ENCODE measurements at places on chromosomes 4 and X.

GRCh38 chr4:54929459-54929858, 195.9 kb downstream of the KDR start:
- DNase-seq: peak; percentile 70

GRCh38 chr4:138756519-138756918, 259.1 kb upstream of the NOCT start:
- DNase-seq: no peak

DNA sequence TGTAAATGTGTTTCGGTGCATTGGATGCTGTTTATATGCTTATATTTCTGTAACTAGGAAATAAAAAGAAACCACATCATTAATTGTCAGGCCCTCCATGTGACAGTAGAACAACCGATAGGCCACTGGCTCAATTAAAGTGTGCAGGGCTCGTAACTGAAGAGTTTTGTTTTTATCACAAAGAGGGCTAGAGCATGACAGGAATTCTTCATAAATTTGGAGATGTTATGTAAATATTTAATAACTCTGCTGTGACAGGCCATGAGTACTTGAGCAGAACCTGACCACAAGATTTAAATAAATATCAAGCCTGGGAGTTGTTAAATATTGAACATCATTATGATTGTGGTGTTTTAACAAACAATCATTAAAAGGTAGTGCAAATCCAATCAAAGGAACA, 55.9 kb downstream of the MID1 start:
- DNase-seq: no peak

- no peak for DNase-seq
These were observed 38.0 kb upstream of the SPON2 start for GRCh38 chr4:1210241-1210841.

GRCh38 chr4:153594210-153594609, 89.9 kb upstream of the TLR2 start:
- no peak for DNase-seq

DNA sequence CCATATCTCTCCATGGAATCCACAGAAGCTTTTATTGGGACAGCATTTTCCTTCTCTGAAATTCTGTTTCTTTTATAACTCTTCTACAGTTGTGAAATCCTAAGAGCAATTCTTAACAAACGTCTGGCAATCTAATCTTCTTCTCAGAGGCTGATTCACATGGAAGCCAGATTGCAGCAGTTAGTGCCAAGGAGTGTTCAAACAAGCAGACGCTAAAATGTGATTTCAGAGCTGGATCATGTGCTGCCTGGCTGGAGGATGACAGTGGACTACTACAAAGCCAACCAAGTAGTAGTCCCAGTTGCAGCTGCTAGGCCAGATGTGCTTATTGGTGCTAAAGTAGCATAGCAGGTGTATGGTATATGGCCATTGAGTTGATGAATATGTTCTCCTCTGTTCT, 27.7 kb upstream of the GLRB start:
- no peak for DNase-seq

DNA sequence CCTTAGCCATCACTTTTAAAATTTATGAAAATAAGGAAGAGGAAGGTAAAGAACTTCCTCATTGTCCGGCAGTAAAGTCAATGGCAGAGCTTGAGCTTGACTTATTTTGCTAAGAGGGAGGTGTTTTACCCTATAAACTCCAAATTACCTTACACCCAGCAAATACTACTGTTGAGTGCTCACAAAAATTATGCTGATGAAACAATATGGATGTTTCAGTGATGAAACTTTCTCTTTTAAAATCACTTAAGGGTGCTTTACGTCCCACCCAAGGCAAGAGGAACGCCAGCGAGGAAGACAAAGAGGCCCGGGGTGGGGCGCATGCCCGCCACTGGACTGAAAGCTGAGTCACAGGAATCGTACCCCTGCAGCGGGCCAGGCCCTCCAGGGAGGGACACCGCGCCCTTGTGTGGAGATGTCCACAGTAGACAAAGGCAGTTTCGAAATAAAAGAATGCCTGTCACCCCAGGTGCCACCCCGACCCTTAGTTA, 560 bp upstream of the TMSB4X start:
- no peak for DNase-seq

DNA sequence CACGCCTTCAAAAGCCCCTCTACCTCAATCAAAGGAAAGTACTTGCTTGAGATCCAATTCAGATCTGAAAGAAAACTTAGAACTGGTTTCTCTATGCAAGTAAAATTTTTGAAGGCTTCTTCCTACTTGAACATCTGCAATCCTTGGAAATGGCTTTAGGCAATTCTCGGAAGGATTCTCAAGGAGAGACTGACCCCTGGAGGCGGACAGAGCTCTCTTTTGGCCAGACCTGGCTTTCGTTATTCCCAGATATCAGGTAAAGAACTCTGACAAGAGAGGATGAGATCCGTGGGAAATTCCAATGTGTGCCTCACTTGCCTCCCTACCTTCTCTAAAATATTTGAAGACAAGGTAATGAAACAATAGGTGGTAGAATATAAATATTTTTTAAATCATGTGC, 670.3 kb upstream of the FAM241A start:
- peak; percentile 23 for DNase-seq

DNA sequence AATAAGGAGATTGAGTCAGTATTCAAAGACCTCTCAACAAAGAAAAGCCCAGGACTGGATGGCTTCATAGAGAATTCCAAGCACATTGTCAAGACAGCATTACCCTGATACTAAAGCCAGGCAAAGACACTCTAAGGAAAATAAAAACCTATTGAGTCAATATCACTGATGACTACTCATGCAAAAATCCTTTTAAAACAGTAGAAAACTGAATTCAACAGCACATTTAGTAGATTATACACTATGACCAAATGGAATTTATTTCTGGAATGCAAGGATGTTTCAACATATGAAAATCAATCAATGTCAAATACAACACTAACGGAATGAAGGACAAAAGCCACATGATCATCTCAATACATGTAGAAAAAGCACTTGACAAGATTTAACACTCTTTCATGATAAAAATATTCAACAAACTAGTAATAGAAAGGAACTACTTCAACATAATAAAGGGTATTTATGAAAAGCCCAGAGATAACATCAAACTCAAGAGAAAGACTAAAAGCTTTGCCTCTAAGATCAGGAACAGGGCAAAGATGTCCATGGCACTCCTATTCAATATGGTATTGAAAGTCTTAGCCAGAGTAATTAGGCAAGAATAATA, 633.3 kb downstream of the ANKRD50 start:
- DNase-seq: no peak

DNA sequence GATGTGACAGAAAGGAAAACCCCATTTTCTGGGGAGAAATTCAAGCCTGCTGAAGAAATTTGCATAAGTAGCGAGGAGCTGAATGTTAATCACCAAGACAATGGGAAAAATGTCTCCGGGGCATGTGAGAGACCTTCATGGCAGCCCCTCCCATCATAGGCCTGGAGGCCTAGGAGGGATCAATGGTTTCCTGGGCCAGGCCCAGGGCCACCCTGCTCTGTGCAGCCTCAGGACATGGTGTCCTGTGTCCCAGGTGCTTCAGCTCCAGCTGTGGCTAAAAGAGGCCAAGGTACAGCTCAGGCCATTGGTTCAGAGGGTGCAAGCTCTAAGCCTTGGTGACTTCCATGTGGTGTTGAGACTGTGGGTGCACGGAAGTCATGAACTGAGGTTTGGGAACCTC, 31.2 kb downstream of the ETDB start:
- no peak for DNase-seq

DNA sequence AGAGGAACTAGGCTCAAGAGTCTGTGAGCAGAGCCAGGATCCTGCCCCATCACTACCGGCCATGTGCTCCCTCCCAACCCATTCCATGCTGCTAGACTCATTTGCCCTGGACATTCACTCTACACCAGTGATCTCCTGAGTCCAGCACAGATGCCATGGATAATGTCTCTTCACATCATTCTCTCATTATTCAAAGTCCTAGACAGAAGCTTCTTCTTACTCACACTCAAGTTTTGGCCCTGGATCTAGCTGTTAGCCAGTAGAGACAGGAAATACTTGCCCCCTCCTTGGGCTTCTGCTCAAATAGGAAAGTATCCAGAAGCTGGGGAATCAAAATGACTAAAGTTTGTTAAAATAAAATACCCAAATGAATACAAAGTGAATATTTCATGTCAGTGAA, 266.8 kb upstream of the LDB2 start:
- DNase-seq: no peak

- DNase-seq: no peak
These were observed 585.0 kb downstream of the STPG2 start for GRCh38 chr4:97558204-97558778.

- DNase-seq: no peak
These were observed 15.0 kb downstream of the MECP2 start for GRCh38 chrX:154082396-154083125.

DNA sequence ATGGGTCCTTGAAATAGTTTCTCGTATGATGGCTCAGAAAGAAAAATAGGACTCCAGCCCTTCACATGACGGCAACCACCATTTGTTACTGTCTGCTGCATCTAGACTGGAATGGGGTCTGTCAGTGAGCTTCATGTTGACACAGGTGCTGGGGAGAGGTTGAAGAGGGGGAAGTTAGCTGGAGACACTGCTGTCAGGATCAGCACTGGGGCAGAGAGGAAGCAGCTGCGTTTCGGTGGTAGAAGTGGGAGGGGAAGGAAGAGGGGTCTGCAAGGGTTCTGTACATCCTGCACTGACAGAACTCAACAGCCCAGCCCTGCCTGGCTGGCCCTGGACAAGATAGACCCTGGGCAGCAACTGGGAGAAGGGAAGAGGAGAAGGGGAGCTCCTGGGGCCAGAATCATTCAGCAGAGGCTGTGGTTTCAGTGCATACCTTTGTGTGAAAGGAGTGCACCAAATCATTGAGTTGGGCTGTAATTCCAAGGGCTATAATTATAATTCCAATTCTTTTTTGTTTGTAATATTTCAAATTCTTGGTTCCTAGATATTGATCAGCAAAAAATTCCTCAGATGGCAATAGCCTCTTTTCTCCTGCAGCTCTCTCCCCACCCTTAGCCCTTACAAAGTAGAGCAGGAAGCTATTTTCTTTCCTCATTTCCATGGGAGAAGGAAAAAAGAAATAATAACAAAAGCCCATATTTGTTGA, 119.4 kb upstream of the C1GALT1C1 start:
- no peak for DNase-seq

DNA sequence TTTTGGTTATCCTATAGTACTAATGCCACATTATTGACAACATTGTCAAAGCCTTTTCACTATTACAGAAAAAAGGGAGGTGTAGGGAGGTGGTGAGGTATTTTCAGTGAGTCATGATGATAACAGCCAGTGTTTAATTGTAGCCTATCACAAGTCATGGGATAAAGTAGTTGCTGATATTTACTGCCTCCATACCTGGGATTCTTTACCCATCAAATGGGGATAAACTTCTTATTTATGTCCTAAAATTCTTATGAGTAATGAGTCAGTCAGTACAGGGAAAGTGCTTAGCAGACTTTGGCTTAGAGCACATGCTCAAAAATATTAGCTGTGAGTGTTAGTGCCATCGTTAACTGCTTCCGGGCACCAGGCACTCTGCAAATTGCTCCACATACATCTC, 25.7 kb downstream of the ADGRG2 start:
- no peak for DNase-seq

GRCh38 chr4:80016506-80016905, 56.5 kb downstream of the ANTXR2 start:
- no peak for DNase-seq

DNA sequence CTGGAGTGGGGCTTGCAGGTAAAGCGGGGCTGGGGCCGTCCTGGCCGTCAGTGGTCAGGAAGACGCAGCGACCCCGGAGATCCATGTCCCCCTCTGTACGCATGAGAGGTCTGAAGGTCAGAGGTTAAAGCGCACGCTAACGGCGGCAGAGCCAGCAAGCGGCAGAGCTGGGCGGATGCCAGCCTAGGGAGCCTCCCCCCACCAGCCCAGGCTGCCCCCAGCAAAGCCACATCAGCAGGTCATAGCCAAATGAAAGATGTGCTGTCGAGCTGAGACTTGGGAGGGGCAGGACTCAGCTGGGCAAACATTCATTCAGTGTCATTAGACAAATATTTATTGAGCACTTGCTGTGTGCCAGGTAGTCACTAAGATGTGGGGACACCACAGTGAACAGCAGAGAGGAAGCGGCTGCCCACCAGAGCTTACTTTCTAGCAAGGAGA, 593 bp upstream of the JAKMIP1 start:
- DNase-seq: no peak

- no peak for DNase-seq
These were observed 32.8 kb upstream of the GLRB start for GRCh38 chr4:157043131-157043530.

GRCh38 chr4:86879641-86880040, 12.6 kb downstream of the C4orf36 start:
- DNase-seq: no peak

DNA sequence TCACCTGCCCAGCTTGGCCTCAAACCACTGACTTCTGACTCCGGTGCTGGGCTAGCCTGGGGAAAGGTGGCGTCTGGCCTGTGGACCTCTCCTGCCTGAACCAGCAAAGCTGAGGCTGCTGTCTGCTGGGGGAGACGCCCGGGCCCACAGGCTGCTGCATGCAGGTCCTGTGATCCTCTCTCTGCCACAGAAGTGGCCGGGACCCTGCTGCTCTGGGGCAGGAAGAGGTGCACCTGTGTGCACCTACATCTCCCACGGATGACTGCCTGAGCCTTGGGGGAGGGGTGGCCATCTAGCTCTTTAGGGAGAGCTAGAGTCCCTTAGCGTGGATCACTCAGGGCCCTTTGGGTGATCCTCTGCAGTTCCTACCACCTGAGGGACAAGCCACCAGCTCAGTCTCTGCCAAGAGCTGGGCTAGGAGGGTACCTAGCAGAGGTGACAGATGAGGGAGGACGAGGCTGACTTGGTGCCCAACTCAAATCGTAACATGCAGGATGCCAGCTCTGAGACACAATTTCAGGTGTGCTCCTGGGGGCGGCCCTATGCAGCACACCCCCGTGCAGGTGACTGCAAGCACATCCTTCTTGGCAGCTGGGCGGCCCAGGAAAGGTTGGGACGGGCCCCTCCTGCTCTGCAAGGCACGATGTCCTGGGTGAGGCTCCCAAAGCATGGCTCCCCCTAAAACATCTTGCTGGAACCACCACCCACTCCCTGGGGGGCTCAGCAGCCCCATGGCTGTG, 22.5 kb downstream of the LETM1 start:
- no peak for DNase-seq

- no peak for DNase-seq
These were observed 52.3 kb downstream of the TMPRSS11B start for GRCh38 chr4:68193194-68193593.
